ENCODE measurements at places on chromosomes 16 and 17.

- no peaks in the 10 kb centered on the region for H3K27me3 ChIP-seq
- H3K27ac ChIP-seq = no peak overlapping the region
- DNase-seq = no peak
- no peaks in the 10 kb centered on the region for H3K36me3 ChIP-seq
- H3K4me1 ChIP-seq = no peaks in the 10 kb centered on the region
- H3K4me3 ChIP-seq = no peak overlapping the region
These were observed 2.2 kb downstream of the JUP start for GRCh38 chr17:41784207-41784744.

DNA sequence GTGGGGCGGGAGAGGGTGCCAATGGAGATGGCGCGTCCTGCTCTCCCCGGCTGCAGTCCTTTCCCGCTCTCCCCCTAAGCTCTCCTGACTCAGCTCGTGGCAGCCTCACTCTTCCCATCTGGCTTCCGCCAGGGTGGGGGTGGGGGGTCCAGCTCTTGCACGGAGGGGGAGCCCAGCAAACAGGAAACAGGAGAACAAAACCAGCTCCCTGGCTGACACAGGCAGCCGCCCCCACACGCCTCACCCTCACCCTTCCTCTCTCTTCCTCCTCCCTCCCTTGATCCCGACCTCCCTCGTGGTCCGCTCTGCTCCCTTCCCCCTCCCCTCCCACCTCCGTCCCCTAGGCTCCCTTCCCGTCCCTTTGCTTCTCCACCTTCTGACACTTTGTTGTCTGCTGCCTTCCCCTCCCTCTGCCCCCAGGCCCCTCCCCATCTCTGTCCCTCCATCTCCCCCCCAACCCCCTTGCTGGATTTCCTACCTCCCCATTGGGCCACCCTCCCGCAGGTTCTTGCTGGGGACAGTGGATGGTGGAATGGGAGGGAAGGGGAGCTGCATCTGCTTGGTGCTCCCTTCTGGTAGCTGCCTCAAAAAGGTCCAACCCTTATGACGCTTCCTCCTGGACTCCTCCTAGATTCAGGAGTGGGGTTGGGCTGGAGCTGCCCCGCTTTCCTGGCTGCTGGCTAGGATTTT is 23.7 kb downstream of the ARHGAP23 start:
- H3K4me3 ChIP-seq = no peak overlapping the region
- H3K27ac ChIP-seq = peak overlapping the region; percentile 60
- H3K27me3 ChIP-seq = no peaks in the 10 kb centered on the region
- H3K4me1 ChIP-seq = no peaks in the 10 kb centered on the region

GRCh38 chr16:11389631-11390565 is 44.6 kb downstream of the RMI2 start:
- H3K4me1 ChIP-seq = no peaks in the 10 kb centered on the region
- H3K4me3 ChIP-seq = no peak overlapping the region
- H3K27me3 ChIP-seq = no peaks in the 10 kb centered on the region
- no peak overlapping the region for H3K27ac ChIP-seq
- no peak for DNase-seq

DNA sequence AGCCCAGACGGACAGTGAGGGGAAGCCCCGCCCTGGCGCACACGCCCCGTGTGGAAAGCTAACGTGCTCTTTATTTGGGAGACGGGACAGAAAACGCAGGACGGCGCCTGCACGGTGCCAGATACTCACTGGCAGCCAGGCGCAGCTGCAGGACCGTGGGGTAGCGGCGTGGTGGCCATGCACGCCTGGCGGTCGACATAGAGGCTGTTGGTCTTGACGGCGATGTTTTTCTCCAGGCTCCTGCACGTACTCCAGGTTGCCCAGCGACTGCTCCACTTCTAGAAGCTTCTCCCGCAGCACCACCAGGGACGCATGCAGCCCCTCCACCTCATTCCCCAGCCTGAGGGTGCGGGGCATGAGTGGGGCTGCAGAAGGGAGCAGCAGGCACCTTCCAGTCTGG is 5.1 kb upstream of the C1QTNF8 start:
- no peaks in the 10 kb centered on the region for H3K27me3 ChIP-seq
- H3K4me1 ChIP-seq = no peaks in the 10 kb centered on the region
- no peak for DNase-seq
- no peak overlapping the region for H3K27ac ChIP-seq
- no peak overlapping the region for H3K4me3 ChIP-seq

- H3K36me3 ChIP-seq = no peaks in the 10 kb centered on the region
- H3K4me1 ChIP-seq = no peaks in the 10 kb centered on the region
- no peak overlapping the region for H3K4me3 ChIP-seq
- peak; percentile 64 for DNase-seq
These were observed 1.5 kb upstream of the ELOB start for GRCh38 chr16:2778630-2778958.

- no peak for DNase-seq
- H3K4me1 ChIP-seq = no peaks in the 10 kb centered on the region
- no peaks in the 10 kb centered on the region for H3K27me3 ChIP-seq
- no peak overlapping the region for H3K27ac ChIP-seq
- no peak overlapping the region for H3K4me3 ChIP-seq
These were observed 116.8 kb upstream of the SOX9 start for GRCh38 chr17:72004011-72004427.

DNA sequence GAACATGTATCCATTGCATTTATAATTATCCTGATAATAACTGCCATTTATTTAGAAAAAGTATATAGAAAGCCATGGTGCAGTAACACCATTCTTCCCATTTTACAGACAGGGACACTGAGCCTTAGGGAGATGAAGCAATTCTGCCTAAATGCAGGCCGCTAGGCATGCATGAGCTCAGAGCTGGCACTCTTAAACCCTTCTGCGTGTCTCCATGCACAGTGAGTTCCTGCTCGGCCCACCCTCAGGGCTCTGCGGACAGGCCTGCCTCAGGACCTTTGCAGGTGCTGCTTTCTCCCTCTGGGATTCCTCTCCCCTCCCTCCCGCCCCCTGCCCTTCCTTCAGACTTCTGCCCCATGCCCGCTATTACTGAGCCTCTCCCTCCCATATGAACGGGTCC is 54.3 kb upstream of the WSB1 start:
- H3K27me3 ChIP-seq = no peaks in the 10 kb centered on the region
- no peak overlapping the region for H3K27ac ChIP-seq
- H3K36me3 ChIP-seq = no peaks in the 10 kb centered on the region
- DNase-seq = no peak
- H3K4me3 ChIP-seq = no peak overlapping the region

GRCh38 chr17:57911834-57912673 is 43.2 kb downstream of the CUEDC1 start:
- H3K27me3 ChIP-seq = no peaks in the 10 kb centered on the region
- H3K4me3 ChIP-seq = no peak overlapping the region
- no peak overlapping the region for H3K27ac ChIP-seq

DNA sequence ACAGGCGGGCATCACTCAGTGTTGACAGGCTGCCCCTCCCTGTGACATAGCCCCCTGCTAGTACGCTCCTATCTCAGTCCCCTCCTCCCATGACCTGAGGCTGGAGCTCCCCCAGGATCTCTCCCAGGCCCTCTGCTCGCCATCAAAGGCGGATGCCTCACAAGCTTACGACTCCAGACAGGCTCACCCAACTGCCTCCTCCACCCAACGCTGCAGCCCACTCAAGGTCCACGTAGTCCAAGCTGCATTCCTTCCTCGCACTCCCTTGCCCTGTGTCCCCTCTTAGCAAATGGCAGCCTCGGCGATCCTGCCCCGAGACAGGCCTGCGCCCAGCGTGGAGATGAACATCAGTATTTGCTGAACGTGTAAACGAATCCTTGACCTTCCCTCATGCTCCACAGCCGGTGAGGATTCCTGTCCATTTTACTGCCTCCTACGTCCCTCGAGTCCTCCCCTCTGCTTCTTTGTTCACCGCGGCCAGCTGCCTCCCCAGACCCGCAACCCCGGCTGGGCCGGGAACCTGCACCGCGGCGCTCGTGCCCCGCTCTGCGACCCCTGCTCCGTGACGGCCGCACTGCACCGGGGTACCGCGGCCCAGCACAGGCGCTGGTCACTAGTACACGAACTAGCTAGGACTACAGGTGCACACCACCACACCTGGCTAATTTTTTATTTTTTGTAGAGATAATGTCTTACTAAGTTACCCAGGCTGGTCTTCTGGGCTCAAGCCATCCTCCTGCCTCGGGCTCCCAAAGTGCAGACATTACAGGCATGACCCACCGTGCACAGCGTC is 838 bp upstream of the TMEM97 start:
- H3K4me1 ChIP-seq = no peaks in the 10 kb centered on the region
- H3K27me3 ChIP-seq = no peaks in the 10 kb centered on the region

- H3K4me1 ChIP-seq = no peaks in the 10 kb centered on the region
- no peak overlapping the region for H3K27ac ChIP-seq
- no peak overlapping the region for H3K4me3 ChIP-seq
- no peaks in the 10 kb centered on the region for H3K27me3 ChIP-seq
- DNase-seq = no peak
These were observed 176.3 kb downstream of the VPS53 start for GRCh38 chr17:538181-538973.

GRCh38 chr16:2692251-2692947 is 10.1 kb downstream of the KCTD5 start:
- no peak overlapping the region for H3K27ac ChIP-seq
- DNase-seq = no peak
- H3K4me1 ChIP-seq = no peaks in the 10 kb centered on the region
- H3K36me3 ChIP-seq = no peaks in the 10 kb centered on the region
- no peaks in the 10 kb centered on the region for H3K27me3 ChIP-seq

GRCh38 chr16:57522960-57523359 is 13.4 kb downstream of the CCDC102A start:
- no peaks in the 10 kb centered on the region for H3K36me3 ChIP-seq
- no peak for DNase-seq
- no peaks in the 10 kb centered on the region for H3K27me3 ChIP-seq
- H3K27ac ChIP-seq = no peak overlapping the region
- H3K4me1 ChIP-seq = no peaks in the 10 kb centered on the region

DNA sequence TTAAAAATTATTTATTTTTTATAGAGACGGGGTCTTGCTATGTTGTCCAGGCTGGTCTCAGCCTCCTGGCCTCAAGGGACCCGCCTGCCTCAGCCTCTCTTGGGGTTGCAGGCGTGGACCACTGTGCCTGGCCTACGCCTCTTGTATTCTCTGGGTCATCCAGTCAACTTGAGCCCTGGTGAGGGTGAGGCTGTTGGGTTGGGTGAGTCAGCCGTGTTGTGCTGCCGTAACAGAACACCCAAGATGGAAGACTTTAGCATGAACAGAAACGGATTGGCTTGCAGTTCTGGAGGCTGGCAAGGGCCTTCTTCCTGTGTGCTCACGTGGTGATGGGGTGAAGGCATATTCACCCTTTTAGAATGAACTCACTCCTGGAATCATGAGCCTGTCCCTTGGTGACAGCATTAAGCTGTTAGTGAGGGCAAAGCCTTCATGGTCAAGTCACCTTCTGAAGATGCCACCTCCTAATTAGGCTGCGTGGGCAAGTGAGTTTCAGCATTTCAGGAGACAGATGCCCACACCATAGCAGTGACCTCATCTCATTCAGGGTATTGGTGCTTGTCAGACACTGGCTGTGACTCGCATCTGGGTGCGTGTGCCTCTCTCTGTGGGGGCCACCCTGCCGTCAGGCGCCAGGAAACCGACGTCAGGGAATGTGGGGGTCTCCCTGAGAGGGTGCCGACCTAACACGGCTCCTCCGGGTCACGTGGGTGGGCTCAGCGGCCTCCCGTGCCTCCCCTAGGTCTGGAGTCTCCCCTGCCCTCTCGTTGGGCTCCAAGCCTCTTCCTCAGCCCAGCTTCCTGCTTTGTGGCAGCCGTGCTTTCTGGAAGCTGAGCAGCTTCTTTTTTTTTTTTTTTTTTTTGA is 49.8 kb downstream of the WDR45B start:
- H3K36me3 ChIP-seq = no peaks in the 10 kb centered on the region
- DNase-seq = no peak
- no peak overlapping the region for H3K4me3 ChIP-seq
- no peak overlapping the region for H3K27ac ChIP-seq
- no peaks in the 10 kb centered on the region for H3K4me1 ChIP-seq

GRCh38 chr17:37142294-37142896 is 193.6 kb downstream of the AATF start:
- no peak for DNase-seq
- no peaks in the 10 kb centered on the region for H3K36me3 ChIP-seq
- H3K27me3 ChIP-seq = no peaks in the 10 kb centered on the region
- H3K4me1 ChIP-seq = no peaks in the 10 kb centered on the region
- H3K27ac ChIP-seq = no peak overlapping the region

- peaks cover 1% of the 10 kb centered on the region for H3K27me3 ChIP-seq
- DNase-seq = no peak
- H3K4me1 ChIP-seq = no peaks in the 10 kb centered on the region
- peak overlapping the region; percentile 11 for H3K4me3 ChIP-seq
These were observed 2.6 kb downstream of the HNF1B start for GRCh38 chr17:37742116-37742761.

- H3K27me3 ChIP-seq = no peaks in the 10 kb centered on the region
These were observed 26.4 kb upstream of the PITPNA start for GRCh38 chr17:1588821-1589585.
